Activated CD4-positive, alpha-beta T cell treated with anti-CD3 and anti-CD28 coated beads, Interleukin-2, amount 10 ng/mL, durations not matched to agents 24 days and 14 days (primary cell): ENCODE measurements at places on chromosomes 5 and 9.

DNA sequence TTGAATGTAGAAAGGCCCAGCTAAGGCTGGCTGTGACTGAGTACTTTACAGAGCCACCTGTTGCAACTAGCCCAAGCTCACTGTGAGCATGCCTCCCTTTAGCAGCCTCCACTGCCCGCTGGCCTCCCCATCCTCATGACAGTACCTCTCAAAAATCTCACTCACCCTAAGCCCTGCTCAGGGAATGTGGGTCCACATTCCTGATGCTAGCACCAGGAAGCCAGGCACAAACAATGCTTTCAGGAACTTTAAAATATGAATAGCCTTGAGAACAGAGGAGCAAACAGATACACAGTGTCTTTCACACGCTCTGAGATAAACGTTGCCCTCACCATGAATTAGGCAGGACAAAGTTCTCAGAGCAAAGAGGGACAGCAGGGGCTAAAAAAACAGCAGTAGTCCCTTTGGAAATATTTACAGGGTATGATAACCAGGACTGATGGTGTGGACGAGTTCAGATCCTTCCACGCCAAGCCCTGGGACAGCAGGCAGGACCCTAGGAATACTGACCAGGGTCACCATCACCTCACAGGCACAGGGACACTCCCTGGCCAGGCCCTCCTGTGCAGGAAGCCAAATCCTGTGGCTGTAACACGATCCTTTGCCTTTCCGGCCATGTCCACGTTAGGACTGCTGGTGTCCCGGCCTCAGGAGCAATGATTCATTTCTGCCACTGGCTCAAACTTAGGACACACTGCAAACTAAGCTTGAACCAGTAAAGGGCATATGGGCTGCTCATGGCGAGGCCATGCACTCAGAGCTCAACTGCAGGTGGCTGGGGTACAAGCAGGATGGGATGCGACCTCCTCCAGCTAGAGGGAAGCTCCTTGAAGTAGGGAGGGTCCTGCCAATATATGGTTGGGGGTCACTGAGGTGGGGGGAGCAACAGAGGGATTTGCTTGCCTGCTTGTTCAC lies 9.6 kb downstream of the ACSL6 start:
- no peak for DNase-seq

- DNase-seq, result no peak
Measured at GRCh38 chr9:126619361-126620135, 5.8 kb downstream of the LMX1B start.

DNA sequence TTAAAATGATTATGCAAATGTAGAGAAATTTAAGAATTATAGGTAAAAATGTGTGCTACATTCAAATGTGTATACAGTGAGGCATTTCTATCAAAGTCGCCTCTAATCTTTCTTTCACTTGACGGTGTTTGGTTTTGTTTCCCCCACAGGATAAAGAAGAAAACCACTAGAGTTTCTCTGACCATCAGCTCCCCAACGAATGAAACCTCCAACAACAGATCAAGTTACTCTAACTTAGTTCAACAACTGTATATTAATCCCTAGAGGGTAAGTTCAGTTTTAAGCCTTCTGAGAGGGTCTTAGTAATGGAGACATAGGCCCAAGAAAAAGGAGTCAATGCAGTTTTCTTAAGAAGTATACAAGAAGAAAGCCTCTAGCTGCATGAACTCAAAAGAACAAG lies 11.5 kb upstream of the MYOT start:
- DNase-seq, result no peak

GRCh38 chr5:140567136-140567818 lies 2.6 kb downstream of the SLC35A4 start:
- no peak for DNase-seq

DNA sequence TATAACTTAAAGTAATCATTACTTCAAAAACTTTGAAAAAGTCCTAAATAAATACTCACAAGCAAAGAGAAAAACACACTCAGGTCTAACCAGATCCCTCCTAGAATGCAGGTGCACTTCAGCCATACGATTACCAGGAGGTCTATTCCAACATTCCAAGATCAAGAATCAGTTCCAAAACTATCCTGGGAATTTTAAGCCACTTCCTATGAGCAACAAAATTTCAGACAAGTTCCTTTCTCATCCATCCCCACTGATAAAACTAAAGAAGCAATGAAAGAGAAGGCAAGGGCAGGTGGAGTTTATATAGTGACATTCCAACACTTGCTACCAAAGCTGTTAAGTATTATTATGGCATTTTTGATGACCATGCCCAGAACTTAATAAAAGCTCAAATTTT lies 29.6 kb downstream of the MLLT3 start:
- DNase-seq, result no peak

DNA sequence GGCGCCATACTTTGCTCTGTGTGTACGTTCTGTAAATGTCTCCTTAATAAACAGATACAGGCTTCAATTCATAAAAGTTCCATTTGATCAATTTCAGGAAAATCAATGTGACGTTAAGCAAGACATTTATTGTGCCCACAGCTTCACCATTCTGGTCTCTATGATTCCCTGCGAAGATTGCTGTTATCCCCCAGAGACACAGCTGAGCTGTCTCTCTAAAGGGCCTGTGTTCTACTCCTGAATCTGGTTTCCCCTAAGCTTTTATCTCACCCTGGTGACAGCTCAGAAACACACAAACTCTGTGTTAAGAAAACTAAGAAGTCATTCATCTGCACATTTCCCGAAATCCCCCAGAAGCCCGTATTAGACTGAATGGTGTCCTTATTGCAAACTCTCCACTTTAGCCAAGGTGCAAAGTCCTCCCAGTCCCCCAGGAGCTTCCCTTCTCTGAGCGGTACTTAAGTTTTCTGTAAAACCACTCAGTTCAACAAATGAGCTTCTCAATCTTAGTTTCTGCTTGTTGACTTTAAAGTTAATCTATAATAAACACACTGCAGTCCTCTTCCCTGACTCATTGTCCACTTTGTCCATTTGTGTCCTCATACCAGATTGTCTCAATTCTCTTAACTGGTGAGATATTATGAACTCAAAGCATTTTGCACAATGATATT lies 1.4 kb upstream of the C5orf15 start:
- DNase-seq, result no peak
